Cardiac muscle cell (in vitro differentiated cells and primary cell): ENCODE measurements at places on chromosomes 3 and 15. TPM values are rescaled to one million over a fixed set of nuclear protein-coding genes. Genes with fewer than 3 reads are reported as not detected.

DNA sequence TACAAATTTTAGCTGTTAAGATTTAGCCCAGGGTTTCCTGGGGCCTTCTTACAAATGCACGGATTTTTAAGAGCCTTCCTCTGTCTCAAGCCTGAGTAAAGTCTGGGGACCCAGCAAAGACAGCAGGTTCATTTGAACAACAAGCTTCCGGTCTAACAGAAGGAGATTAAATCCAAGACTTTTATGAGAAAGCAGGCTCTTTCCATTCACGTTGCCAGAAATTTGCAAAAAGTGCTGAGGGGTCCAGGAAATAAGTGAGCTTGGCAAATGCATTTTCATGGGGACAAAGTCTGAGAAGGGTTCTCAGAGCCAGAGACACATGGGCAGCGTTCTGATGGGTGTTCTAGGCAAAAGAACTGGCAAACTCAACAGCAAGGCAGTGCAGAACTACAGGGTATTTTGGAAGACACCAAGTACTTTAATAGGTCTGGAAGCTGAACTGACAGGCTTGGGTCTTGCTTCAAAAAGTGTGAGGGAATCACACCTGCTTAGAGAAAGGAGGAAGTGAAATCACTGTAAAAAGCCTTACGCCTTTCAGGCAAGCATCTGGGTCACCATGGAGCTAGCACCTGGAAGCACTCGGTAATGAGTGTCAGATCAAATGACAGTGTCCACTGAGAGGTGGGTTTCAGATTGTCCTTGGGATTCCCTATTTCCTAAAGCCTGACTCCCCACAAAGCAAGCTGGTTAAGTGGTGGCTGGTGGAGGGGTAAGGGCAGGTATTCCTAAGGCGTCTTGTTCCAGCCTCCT lies 115.8 kb upstream of the ARHGEF3 start:
- DNase-seq, result no peak

DNA sequence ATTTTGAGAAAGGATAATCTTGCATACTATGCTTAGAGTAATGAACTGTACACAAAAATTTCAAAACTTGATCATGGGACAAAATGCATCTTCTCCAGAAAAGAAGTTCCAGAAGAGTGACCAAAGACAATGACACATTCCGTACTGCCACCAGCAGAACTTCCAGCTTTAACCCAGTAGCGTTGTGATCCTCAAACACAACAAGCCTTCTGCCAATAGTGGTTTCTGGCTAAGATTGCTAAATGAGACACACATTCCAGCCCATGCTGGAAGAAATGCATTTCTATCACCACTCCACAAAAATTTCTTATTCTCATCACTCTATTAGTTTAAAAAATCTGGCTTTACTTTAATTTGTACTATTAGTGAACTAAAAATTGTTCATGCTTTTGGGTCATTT lies 334.9 kb downstream of the TBC1D5 start:
- no peak for DNase-seq

DNA sequence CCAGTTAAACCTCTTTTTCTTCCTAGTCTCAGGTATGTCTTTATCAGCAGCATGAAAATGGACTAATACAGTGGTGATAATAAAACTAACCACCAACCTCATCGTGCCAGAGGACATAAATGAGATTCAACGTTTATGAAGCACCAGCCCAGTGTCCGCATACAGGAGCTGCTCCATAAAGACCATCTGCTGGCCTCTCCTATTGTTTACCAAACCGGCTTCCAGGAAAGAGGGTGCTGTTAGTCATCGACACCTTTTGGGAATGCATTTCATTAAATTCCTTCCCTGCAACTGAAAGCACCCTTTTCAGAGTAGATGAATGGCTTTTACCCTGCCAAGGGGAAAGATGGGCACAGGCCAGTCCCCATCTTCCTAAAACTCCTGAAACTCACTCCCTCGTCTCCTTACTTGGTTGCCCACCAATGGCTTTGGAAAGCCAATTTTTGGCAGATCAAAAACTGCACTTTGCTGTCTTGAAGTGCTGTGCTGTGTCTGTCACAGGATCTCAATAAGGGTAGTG lies 122.1 kb downstream of the AQP9 start:
- no peak for DNase-seq

DNA sequence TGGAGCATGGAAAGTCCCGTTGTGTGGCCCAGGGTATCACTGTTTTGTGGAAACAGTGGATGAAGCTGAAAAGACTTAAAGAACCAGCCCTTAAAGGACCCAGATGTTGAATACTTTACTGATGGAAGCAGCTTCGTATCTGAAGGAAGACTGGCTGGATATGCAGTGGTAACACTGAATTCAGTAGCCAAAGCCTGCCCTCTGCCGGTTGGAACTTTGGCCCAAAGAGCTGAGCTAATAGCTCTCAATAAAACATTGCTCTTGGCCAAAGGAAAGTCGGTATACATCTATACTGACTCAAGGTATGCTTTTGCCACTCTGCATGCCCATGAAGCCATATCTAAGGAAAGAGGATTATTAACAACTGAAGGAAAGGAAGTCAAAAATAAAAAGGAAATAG lies 885.4 kb downstream of the PDCD6IP start:
- peak; percentile 51 for DNase-seq

CNTN6 gene
- not detected in 2 replicates for polyA plus RNA-seq

- no peak for DNase-seq
Measured at GRCh38 chr15:83278191-83278590, 6.3 kb downstream of the BNC1 start.

DNA sequence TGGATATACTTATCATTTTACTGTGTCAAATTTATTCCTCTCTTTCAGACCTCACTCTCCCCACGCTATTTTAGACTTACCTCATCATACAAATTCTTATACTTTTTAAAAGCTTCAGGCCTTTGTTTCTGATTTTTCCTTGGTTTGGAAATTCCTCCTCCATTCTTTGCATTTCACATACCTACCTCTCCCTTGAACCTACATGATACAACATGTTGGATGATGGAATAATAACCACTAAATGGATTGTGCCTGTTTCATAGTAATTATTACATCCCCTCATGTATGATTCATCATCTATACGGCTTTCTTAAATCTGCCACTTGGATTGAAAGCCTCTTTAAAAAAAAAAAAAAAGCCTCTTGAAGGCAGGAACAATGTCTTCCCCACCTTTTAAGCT lies 24.6 kb downstream of the TRIP4 start:
- DNase-seq, result no peak

- DNase-seq, result no peak
Measured at GRCh38 chr15:39944726-39945125, 10.8 kb downstream of the EIF2AK4 start.

PML gene
- 21.9 and 27.1 TPM in 2 replicates for polyA plus RNA-seq

CCDC13 gene
- 2.8 and 3.1 TPM in 2 replicates for polyA plus RNA-seq

GRCh38 chr3:173761161-173761560 lies 363.6 kb downstream of the NLGN1 start:
- DNase-seq, result no peak

ITIH1 gene
- 0.20 TPM in 1 of 2 replicates, not detected in the other for polyA plus RNA-seq

GRCh38 chr3:181549266-181549665 lies 162.5 kb upstream of the SOX2 start:
- no peak for DNase-seq

DNA sequence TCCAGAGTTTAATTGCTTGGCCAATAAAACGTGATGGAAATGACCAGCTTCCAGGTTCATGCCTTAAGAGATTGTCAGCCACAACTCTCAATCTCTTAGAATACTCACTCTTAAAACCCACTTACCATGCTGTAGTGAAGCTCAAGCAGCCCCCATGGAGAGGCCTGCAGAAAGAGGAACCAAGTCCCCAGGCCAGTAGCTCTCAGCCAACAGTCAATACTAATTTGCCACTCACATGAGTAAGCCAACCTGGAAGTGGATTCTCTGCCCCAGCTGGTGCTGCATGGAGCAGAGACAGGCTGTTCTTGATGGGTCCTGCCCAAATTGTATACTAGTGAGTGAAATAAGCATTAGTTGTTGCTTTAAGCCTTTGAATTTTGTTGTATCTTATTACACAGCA lies 155.9 kb downstream of the OXSM start:
- no peak for DNase-seq

GRCh38 chr3:63064209-63064755 lies 189.1 kb upstream of the CADPS start:
- DNase-seq, result no peak

TRH gene
- polyA plus RNA-seq, result 113 and 149 TPM in 2 replicates

DNA sequence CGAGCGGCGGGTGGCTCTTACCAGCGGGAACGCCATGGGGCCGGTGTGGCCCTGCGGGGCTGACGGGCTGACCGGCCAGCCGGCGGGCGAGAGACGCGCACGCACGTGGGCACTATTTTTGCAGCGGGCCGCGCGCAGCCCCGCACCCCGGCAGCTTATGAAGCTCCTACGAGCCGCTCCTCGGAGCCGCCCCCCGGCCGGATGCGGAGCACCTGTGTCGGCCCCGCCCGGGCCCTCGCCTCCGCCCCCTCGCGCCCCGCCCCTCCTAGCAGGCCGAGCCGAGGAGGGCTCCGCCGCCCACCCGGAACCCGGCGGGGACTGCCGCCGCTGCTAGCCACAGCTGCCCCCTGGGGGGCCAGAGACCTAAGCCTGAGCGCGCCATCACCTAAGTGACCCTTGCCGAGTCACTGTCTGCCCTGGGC lies 683 bp upstream of the CPEB1 start:
- peak; percentile 46 for DNase-seq

DNA sequence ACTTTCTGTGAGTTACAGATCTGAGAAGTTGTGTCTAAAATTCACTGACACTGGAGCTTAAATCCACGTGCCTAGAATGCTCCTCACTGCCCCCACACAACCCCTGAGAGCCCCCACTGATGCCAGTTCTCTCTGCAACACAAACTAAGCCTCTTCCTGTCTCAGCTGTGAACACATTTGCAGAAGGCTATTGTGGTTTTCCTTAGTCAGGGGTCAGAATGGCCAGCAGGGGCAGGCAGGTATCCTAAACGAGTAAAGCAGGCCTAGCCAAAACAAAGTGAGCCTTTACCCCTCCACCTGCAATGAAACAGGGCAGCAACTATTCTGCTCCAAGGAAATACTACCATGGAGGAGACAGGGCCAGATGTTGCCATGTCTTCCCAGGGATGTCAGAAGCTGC lies 78.6 kb downstream of the FHIT start:
- no peak for DNase-seq

DNA sequence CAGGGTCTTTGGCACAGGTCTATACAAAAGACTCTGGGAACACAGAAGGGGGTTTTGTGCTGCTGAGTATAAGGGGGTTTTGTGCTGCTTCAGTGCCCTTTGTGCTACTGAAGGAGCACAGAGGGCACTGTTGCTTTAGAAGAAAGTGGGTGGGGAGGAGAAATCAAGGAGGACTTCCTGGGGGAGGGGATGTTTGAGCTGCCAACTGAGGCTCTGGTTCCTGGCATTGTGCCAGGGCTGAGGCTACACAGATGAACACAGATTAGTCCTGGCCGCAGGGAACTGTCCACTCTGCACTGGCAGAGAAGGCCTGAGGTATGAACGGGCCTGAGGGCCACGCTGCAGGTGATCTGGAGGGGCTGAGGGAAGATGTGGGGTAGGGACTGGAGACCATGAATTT lies 32.2 kb upstream of the SEC13 start:
- DNase-seq, result no peak

GATA2 gene
- 15.2 and 22.7 TPM in 2 replicates for polyA plus RNA-seq

GPR149 gene
- polyA plus RNA-seq, result not detected in 2 replicates

DNA sequence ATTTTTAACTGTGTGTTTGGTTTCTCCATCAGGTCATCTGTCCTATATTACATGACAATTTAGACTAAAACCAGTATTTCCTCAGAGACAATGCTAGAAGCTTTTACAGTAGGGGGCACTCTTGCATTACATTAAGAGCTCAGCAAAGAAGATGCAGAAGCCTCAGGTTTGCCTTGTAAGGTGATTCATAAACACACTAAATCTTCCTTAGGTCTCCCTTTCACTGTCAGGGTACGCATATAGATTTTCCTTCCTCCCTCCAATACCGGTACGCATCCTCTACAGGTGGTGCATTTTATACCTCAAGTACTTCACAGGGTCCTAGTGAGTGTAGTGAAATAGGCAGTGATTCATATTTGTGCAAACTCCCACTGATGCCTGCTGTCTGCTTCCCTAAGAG lies 46.5 kb downstream of the CD86 start:
- DNase-seq, result peak; percentile 73

ALDH1A2 gene
- polyA plus RNA-seq, result 3.5 TPM in 2 replicates

TM6SF1 gene
- 1.8 and 2.8 TPM in 2 replicates for polyA plus RNA-seq

DNA sequence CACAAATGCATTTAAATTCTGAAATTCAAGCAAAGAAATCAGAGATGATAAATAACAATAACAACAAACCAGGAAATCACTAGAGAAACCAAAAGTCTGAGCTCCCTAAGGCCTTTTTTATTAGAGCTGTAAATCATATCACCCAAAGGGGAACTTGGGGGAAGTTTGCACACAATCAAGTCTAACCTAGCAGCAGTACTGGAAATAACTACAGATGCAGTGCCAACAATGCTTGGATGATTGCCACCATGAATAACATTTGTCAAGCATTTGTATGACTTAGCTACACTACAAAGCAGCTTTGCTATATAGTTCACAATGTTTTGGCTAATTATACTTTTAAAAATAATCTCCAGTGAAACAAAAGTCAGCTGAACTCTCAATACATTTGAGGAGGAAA lies 27.8 kb downstream of the SHQ1 start:
- peak; percentile 81 for DNase-seq

DNA sequence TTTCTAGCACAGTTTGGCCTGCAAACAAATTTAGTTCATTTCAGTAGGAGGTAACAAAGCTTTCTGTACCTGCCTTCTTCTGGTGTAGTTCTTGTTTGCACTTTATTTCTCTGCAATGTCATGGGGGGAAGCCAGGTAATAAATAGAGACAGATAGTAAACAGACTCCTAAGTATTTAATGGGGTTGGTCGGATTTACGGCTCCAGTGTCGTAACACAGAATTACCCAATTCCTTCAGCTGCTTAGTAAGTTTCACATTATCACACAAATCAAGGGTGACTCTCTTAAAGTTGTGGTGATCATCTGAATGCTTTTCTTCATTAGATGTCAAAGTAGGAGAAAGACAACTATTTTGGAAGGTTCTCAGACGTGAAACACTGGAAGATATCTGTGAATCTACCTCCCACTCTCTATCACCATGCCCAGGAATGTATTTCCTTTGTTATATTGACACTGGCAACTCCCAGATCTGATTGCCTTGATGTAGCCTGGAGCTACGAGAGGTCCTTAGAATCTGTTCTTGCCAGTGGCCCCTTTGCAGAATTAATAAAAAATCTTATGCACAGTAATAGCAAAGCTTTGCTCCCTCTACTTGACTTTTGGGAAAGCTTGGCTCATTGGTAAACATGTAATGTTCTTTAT lies 25.0 kb upstream of the TMC3 start:
- DNase-seq, result no peak

DNA sequence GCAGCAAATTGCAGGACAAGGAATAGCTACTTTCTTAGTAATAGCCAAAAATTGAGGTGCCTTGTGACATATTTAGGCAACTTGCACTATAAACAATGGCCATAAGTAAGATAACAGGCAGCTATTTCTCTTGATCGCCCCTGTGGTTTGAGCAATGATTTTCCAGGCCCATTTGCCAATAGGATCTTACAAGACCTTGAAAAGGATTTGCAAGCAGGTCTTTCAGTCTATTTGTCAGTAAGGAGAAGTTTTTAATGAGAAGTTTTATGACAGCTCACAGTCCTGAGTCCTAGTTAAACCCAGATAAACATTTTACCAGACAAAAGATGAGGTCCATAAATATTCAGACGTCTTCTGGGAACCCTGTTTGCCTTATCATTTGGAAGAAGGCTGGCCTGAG lies 645.5 kb downstream of the RBMS3 start:
- DNase-seq, result no peak

CCDC9B gene
- polyA plus RNA-seq, result 12.5 and 14.6 TPM in 2 replicates

SERINC4 gene
- 0.35 and 0.44 TPM in 2 replicates for polyA plus RNA-seq

GPR176 gene
- polyA plus RNA-seq, result 1.4 and 5.9 TPM in 2 replicates
